ENCODE measurements at places on chromosomes 4 and X. TPM values are rescaled to one million over a fixed set of nuclear protein-coding genes. Genes with fewer than 3 reads are reported as not detected.

DNA sequence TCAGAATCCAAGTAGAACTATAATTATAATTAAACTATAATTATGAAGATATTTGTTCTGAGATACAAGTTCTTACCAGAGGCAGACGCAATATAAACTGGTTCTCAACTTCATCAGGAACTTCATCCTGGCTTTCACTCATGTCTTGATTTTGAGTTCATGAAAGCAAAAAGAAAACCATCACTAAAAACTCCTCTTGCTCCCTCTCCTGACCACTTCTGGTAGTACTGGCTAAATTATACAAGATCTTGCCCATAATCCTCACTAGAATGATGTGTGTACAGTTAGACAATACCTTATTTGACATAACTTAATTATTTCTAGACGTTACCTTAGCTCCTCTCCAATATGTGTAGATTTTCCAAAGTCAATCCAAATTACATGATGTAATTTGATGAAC lies 3.7 kb downstream of the TAF7L start:
- DNase-seq = no peak

The PRRG1 gene
- total RNA-seq = 8.3 TPM

DNA sequence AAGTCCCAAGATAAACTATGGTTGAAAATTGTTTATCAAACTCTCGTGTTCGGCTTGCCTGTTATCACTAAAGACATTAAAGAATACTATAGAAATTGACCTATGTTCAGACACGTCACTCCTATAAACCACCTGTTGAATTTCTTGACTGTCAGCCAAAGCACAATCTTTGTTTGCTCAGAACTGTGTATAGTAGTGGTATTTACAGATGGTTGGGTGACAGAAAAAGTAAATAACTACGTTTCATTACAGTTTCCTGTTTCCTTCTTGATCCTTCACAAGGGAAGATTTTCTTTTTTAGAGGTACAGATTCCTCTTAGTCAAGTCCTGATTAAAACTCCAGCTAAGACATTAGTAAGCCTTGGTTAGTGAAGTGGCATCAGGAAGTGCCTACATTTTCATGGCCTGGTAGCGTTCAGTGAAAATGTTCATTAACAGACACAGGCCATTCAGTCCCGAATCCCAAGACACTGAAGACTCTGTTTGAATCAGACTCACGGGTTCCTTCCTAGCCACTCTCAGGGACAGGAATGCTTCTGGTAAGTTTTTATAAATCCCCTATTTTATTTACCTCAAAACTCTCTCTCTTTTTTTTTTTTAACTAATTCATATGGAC lies at the start of gene SMIM31:
Gene SMIM31, plus strand, starts transcription at position 259 of the 616 bp plus-strand sequence. CDS start 16,313 bp downstream, outside the sequence.
- no peak for DNase-seq

DNA sequence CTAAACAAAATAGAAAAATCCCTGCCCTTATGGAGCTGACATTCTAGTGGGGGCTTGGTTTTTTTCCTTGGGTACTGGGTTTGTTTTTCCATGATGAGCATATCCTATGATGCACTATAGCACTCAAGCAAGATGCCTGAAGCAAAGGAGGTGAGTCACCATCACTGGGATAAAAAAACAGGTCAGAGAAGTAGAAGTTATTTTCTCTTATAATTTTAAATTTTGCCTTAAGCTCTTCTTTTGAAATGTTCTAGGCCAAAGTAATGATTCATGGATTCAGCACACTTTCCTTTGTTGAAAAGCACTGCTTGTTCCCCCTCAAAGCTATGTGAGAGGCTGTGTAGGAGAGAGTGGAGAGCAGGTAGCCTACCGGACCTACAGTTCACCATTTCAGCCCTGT lies 15.2 kb upstream of the CXCL2 start:
- no peak for DNase-seq

The CLRN2 gene
- total RNA-seq = not detected

The SCRG1 gene
- total RNA-seq = 0.38 TPM

DNA sequence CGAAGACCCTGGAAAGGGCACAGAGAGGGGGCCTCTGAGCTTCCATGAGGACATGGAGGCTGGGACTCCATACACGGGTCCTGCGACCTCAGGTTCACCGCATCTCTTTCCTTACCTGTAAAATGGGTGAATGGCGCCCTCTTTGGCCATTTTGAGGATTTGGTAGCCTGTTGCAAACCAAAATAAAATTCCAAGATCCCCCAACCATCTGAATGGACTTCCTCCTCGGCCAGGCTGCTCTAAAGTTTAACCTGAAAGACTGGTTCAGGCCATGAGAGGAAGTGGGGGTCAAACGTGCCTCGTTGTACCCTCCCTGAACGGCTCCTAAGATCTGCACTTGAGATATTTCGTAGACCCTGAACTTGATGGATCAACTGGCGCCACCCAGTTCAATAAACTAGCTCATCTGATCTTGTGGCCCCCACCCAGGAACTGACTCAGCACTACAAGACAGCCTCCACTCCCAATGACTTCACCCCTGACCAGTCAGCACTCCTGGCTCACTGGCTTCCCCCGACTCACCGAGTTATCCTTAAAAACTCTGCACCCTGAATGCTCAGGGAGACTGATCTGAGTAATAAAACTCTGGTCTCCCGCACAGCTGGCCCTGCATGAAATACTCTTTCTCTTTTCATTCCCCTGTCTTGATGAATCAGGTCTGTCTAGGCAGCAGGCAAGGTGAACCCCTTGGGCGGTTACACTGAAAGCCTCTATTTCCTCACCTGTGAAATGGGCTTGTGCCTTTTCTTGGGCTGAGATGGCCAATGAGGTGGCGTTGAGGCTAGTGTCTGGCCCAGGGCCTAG lies 32.9 kb upstream of the GPR78 start:
- DNase-seq = no peak

DNA sequence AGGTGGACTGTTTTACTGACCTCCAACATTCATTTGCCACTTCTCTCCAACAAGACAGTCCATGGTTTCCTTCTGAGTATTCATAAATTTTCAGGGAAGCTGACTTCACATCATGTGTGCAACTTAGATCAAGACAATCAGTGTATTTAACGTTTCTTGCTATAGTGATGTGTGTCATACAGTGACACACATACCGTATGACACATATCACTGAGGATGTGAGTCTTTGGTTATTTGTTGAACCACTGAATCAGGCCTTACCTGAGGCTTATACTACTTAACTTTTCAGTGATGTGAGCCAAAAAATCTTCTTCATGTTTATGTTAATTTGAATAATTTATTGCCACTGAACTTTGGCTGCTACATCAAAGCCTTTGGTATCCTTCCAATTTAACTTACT lies 166.8 kb downstream of the BMPR1B start:
- DNase-seq = no peak

DNA sequence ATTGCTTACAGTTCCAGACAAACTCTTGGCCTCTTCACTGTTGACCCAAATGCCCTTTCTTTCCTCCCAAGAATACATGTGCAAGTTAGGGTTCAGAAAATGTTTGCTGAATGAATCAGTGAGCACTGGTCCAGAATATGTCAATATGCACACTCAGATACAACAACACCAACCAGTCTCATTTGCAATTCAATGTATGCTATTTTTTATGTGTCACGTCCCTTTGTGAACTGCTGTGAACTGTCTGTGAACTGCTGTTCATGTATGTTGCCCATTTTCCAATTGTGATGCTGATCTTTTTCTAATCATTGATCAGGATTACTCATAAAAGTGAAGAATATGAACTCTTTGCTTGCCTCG lies 17.8 kb downstream of the GAB3 start:
- no peak for DNase-seq

The CT45A6 gene
- total RNA-seq = not detected
